ENCODE measurements at places on chromosomes 2 and 18.

- ATAC-seq = no peak
These were observed 1579.4 kb upstream of the TMEFF2 start for GRCh38 chr2:193774166-193774565.

- peak; percentile 78 for ATAC-seq
These were observed 129.2 kb downstream of the IKZF2 start for GRCh38 chr2:213021971-213022899.

- no peak for ATAC-seq
These were observed 25.0 kb downstream of the TTC32 start for GRCh38 chr2:19876751-19877150.

DNA sequence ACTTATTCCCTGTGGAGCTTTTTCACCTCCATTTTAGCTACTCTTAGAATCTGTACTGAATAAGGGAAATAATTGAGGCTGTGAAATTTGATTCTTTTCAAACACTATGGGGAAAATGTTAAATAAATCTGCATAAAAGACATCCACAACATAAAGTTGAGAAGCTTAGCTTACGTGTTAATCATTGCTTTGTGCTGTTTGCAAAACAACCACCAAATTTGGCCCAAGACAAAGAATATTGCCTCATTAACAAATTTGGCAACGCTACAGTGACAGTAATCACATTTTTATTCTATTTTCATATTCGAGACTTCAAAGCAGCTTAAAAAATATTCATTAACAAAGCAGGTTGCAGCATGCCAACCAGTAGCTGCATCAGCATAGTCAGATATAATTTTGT is 437.6 kb downstream of the DPP10 start:
- ATAC-seq = no peak

DNA sequence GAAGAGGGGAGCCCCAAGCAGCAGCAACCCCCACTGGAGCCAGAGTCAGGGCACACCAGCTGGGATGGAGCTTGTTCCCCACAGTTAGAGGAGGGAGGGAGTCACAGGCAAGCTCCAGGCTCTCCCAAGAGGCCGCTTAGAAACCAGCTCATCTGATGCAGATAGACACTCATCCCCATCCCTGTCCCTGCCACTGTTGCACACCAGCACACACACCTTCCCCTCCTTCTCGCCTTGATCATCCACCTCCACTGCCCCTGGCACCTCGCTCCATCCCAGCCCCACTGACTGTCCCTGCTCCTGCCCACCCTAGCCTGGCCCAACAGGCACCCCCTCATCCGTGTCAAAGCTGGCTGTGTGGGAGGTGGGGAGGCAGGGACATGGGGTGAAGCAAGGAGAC is 1.5 kb upstream of the RUFY4 start:
- ATAC-seq = no peak

DNA sequence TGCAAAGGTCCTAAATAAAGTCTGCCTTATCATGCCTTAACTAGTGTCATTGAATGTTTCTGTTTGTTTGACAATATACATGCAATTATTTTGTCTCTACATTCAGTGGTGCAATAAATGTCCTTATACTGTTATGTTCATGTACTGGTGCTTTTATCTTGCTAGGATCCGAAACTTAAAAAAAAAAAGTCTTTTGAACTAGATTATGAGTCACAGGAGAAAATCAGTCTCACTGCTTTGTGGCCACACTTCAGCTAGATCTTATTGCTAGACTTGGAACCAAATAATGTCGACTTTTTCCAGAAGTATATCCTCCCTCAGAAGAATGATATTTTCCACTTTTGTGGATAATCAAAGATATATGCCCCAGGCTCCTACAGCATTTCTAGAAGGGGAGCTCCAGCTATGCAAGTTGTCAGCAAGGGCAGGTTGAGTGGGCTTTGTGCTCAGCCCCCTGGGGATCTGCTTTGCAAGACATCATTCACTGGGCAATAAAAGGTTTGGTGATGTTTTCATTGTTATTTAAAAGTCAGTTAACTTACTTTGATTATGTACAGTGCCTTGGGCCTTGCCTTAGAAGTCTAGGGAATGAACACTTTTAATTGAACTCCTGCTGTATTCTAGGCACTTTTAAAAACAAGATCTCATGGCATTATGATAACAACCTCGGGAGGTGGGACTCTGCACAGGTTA is 157.1 kb upstream of the LRRTM1 start:
- no peak for ATAC-seq

DNA sequence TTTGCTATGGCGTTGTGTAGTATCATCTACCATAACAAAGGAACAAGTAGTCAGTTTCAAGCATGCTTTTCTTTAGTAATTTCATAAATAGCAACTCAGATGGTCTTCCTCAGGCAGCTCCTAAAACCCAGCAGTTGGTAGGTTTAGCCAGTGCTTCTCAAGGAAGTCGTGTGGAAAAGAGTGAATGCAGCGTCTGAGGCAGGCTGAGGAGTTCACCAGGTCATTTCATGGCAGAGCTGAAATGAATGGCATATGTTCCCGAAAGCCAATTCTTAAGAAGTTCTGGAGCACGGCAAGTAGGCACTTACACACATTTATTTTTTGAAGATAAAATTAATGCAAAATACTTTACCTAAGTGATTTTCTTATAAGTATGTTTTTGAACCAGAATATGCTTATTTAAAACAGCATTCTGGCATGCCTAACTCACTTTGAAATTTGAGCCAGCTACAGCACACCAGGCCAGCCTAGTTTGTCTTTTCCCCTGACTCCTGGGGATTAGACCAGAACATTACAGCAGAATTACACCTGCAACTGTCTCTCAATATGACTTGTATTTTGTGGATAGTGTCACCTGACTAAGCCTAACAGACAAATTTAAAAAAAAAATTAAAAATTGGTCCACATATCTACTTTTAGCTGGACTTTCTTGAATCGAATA is 62.2 kb downstream of the OSBPL6 start:
- ATAC-seq = peak; percentile 16

DNA sequence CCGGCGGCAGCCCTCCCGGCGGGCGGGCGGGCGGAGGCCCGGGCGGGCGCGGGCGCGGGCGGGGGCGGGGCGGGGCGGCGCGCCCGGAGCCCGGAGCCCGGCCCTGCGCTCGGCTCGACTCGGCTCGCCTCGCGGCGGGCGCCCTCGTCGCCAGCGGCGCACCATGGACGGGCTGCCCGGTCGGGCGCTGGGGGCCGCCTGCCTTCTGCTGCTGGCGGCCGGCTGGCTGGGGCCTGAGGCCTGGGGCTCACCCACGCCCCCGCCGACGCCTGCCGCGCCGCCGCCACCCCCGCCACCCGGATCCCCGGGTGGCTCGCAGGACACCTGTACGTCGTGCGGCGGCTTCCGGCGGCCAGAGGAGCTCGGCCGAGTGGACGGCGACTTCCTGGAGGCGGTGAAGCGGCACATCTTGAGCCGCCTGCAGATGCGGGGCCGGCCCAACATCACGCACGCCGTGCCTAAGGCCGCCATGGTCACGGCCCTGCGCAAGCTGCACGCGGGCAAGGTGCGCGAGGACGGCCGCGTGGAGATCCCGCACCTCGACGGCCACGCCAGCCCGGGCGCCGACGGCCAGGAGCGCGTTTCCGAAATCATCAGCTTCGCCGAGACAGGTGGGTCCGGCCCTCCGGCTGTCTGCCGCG is at the start of gene INHBB:
INHBB (plus strand) TSS at position 111 of the 641 bp plus-strand sequence; CDS start at position 164, 53 bp downstream.
- ATAC-seq = no peak

DNA sequence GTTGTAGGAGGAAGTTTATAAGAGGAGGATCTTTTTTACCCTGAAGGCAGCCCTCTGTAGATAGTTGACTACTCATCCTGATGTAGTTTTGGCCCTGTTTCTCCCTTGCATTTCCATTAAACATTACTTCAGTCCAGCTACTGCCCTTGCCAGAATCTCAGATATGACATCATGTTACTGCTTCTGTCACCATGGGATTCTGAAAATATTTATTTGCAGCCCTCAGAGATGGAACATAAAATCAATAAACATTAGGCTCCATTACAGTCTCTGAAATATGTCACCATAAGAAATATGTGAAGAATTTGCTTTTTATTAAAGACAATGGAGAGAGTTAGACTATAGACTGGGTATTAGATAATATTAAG is 68.7 kb upstream of the STK39 start:
- ATAC-seq = no peak

DNA sequence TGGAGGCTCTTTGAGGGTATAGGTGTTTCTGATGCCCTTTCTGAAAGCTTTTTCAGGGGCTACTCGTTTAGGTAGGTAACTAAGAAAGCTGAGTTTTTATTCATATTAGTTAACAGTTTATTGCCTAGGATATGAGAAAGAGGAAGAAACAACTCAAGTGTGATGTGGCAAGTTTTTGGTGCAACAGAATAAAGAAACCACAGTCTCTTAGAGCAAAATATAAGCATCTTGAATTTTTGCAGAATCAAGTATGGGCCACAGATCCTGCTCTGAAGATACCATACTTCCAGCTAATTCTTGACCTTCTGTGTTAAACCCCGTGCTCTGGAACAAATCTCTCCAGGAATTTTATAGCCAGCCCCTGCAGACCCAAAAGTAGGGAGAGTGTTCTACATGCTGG is 147.7 kb upstream of the SLC1A4 start:
- no peak for ATAC-seq

- peak; percentile 83 for ATAC-seq
These were observed 16.9 kb downstream of the LCT start for GRCh38 chr2:135820003-135820618.

GRCh38 chr18:49026501-49027373 is 76.0 kb upstream of the SMAD7 start:
- no peak for ATAC-seq

- no peak for ATAC-seq
These were observed 57.1 kb downstream of the ADCYAP1 start for GRCh38 chr18:961644-962355.

DNA sequence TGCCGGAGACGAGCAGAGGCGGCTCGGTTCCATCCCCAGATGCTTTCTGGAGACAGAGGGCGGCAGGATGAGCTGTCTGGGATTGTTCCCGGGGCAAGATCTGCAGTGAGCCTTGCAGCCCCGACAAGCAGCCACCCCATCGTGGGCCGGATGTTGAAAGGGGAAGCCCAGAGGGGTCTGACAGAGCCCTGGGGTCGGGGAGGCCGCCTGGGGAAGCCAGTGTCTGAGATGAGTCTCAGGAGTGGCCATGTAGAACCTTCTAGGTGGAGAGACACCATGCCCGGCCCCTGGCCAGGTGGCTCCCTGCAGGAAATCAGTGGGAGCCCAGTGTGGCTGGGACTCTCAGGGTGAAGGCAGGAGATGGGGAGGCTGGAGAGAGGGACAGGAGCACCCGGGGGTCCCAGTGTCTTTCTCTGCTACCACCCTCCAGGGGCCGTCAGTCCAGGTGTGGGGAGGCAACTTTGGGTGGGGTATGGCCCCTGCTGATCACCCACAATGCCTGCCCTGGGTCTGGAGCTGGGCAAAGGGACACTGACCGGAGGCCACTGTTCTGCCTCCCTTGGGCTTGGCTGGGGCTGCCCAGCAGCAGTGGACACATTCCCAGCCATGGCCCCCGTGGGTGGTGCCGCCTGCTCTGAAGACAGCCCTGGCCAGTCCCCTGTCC is 128.3 kb upstream of the HS6ST1 start:
- peak; percentile 37 for ATAC-seq

- no peak for ATAC-seq
These were observed 1053.6 kb upstream of the SLC39A10 start for GRCh38 chr2:194603429-194603828.

DNA sequence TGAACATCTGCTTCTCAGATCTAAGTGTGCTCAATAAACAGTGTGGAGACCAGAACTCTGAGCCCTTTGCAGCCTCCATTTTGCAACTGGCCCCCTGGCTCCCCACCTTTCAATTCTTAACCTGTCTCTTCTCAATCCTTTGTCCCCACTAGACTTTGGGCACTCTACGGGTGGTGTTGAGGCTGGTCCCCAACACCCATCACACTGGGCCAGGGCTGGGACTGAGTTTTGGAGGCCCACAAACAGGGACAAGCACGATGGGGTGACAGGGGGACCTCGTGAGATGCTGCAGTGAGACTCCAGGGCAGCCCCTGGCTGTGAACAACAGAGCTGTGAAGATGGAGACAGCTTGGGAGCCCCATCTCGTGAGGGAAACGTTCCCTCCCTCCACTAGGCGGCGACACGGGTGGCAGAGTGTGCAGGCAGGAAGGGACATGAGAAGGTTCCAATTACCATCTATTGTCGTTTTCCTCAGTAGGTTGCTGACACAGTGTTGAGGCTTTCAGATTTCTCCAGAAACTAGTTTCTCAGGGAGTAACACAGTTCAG is 1.2 kb downstream of the ANKMY1 start:
- no peak for ATAC-seq

DNA sequence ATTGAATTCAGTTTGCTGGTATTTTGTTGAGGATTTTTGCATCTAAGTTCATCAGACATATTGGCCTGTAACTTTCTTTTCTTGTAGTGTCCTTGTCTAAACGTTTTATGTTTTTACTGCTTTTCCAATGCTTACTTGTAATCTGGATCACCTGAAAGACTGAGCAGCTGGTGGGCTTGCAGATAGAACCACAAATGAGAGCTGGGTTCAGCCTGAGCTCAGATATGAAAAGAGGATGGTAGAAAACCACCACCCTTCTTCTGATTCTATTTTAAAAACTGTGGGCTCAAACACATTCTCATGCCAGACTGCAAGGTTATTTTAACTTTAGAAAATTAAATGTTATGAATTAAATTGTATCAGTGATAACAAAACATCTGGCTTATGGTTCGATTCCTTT is 70.8 kb downstream of the DDX18 start:
- ATAC-seq = no peak

GRCh38 chr2:189477756-189478155 is 36.5 kb downstream of the WDR75 start:
- ATAC-seq = no peak

DNA sequence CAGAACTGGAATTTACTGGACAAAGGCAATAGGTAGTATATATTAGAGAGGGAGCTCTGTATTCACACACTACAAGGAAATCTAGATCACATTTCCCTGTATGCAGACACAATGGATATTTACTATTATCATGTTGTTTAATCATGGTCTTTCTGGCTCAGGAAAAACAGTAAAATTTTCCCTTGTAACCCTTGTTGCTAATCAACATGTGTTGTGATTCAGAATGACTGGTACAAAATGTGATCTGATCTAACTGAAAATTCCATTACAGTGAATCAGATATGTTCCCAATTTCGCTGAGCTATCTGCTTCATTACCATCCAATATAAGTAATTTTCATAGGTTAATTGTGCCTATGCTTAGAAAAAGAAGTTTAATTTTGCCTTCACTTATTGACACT is 1109.7 kb downstream of the LRP1B start:
- no peak for ATAC-seq

GRCh38 chr2:66693076-66693965 is 258.4 kb downstream of the MEIS1 start:
- ATAC-seq = no peak

- no peak for ATAC-seq
These were observed 267.7 kb upstream of the SIX2 start for GRCh38 chr2:45276914-45277313.

GRCh38 chr2:10980886-10981425 is 69.2 kb downstream of the KCNF1 start:
- ATAC-seq = no peak

- ATAC-seq = no peak
These were observed 71.5 kb upstream of the EPB41L5 start for GRCh38 chr2:119941388-119941787.

DNA sequence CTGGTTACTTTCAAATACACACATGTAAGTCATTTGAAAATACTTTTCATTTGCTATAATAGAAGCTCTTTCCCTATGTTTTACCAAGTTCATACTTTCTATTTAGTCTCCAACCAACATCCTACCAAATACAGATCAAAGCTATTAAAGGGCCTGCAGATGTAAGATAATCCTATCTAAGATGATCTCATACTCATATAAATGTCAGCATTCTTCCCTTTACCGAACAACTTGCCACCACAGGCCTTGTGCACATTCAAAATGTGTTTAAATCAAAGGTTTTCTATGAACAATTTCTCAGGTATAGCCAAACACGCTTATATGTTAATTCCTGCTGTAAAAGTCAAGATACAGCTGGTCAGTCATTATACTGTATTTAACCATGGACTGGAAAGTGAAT is 23.3 kb downstream of the KCTD18 start:
- no peak for ATAC-seq
